Testis (tissue), 5 donors: ENCODE measurements at places on chromosomes 2 and 18. TPM values are rescaled to one million over a fixed set of nuclear protein-coding genes. Genes with fewer than 3 reads are reported as not detected.

Gene MALL
- 7.6 TPM for total RNA-seq

Gene ANKRD30B
- total RNA-seq, result 23.0 TPM

Gene FLACC1
- 10.5 TPM for total RNA-seq

Gene SLC14A1
- not detected for total RNA-seq

Gene SNRNP27
- total RNA-seq, result 78.3 TPM

Gene NEU2
- total RNA-seq, result not detected

Gene TMEM178A
- total RNA-seq, result 3.4 TPM

- H3K36me3 ChIP-seq, result no peaks in the 10 kb centered on the region
- H3K4me3 ChIP-seq, result no peak overlapping the region
- H3K4me1 ChIP-seq, result no peaks in the 10 kb centered on the region
- no peak overlapping the region for H3K27ac ChIP-seq
- DNase-seq, result no peak
- no peaks in the 10 kb centered on the region for H3K27me3 ChIP-seq
Observed at GRCh38 chr2:221109552-221109951, 462.6 kb downstream of the EPHA4 start.

DNA sequence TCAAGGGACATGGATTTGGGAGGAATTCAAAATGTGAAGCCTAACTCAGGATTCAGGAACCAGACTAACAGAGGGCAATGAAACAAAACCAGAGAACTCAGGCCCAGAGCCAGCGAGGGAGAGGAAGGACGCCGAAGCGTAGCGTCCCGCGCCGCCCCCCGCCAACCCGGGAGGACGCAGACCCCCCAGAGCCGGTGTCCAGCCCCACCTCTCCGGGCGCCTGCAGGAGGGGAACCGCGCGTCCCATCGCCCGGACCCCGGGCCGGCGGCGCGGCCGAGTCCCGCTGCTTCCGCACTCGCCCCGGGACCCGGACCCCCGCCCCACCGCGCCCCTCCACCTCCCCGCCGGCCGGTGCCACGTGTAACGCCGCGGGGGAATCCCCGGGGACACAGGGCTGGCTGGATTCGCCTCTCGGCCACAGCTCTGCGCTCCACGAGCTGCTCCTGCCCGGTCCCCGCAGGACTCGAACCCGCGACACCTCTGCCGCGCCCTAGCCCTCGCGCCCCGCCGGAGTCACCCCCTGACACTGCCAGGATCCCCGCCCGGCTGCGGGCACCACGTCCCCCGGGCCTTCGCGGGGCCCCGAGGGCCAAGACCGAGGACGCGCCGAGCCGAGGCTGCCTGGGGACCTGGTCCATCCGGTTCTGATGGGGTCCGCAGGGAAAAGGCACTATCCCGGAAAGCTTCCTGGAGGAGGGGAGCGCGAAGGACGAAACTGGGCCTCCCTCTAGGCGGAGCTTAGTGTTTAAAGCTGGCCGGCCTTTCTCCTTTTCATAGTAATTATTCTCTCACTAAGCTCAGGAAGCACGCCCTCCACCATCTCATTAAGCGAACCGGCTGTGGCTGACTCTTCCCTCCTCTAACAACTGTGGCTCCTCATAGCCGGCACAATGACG, 40.4 kb upstream of the FAM124B start:
- peak; percentile 21 for DNase-seq
- no peak overlapping the region for H3K27ac ChIP-seq
- no peaks in the 10 kb centered on the region for H3K27me3 ChIP-seq
- peak overlapping the region; percentile 42 for H3K4me3 ChIP-seq
- no peaks in the 10 kb centered on the region for H3K4me1 ChIP-seq

GRCh38 chr2:7270011-7270431, 352.8 kb downstream of the RNF144A start:
- no peak overlapping the region for H3K4me3 ChIP-seq
- no peak overlapping the region for H3K27ac ChIP-seq
- no peaks in the 10 kb centered on the region for H3K36me3 ChIP-seq
- no peaks in the 10 kb centered on the region for H3K4me1 ChIP-seq
- no peak for DNase-seq
- no peaks in the 10 kb centered on the region for H3K27me3 ChIP-seq

DNA sequence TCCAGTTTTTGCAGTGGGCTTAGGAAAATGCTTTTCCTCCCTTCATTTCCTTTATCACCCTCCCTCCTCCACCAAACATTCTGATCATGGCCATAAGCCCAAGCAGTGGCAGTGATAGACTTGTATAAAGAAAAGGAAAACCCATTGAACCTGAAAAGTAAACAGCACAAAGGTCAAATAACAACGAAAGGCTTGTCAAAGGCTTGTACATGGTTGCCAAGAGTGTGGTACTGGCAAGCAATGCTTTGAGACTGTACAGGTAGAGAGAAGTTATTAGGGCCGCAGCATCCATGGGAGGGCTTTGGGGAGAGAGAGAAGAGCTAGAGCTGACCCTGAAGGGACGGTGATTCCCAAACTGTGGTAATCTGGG, 2.1 kb upstream of the VWA3B start:
- H3K4me1 ChIP-seq, result no peaks in the 10 kb centered on the region
- DNase-seq, result no peak
- H3K36me3 ChIP-seq, result no peaks in the 10 kb centered on the region
- H3K27ac ChIP-seq, result no peak overlapping the region
- H3K27me3 ChIP-seq, result no peaks in the 10 kb centered on the region

DNA sequence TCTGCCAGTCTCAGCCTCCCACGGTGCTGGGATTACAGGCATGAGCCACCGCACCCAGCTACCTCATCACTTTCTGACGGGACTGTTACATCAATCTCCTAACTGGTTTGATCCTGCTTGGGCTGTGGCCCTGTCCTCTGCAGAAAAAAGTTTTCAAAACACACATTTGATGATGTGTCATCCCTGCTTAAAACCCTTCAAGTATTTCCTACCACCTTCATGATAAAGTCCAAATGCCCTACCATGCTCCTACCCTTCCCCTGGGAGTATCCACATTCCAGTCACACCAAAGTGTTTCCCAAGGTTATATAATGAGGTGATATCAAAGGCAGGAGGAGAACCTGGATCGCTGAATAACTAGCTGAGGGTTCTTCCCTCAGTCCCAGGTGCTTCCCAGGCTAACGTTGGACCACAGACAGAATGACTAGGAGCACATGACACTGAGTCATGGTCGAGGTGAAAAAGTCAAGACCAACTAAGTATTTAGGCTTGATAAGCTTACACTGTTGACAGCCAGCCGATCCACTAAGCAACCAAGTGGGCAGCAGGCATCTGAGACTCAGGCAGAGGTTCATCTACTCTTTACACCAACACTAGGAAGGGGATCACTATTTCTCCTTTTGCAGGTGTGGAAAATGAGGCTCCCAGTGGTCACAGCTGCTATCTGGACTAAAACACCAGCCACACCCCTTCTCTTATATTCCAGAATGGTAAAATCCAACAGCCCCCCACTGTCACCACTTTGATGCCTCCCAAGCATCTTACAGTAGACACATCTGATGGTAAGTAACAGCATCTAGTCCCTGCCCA, 31.8 kb downstream of the CYRIA start:
- no peak for DNase-seq
- H3K4me1 ChIP-seq, result no peaks in the 10 kb centered on the region
- H3K27me3 ChIP-seq, result no peaks in the 10 kb centered on the region
- no peak overlapping the region for H3K4me3 ChIP-seq

GRCh38 chr2:187962538-187962937, 329.1 kb upstream of the GULP1 start:
- H3K4me1 ChIP-seq, result no peaks in the 10 kb centered on the region
- no peaks in the 10 kb centered on the region for H3K36me3 ChIP-seq
- H3K4me3 ChIP-seq, result no peak overlapping the region
- no peaks in the 10 kb centered on the region for H3K27me3 ChIP-seq
- H3K27ac ChIP-seq, result no peak overlapping the region
- no peak for DNase-seq

GRCh38 chr18:48817021-48817461, 133.7 kb downstream of the SMAD7 start:
- peak; percentile 7 for DNase-seq
- H3K27ac ChIP-seq, result no peak overlapping the region
- H3K27me3 ChIP-seq, result no peaks in the 10 kb centered on the region
- no peaks in the 10 kb centered on the region for H3K4me1 ChIP-seq

GRCh38 chr2:222477962-222478608, 53.7 kb downstream of the SGPP2 start:
- H3K27ac ChIP-seq, result no peak overlapping the region
- H3K36me3 ChIP-seq, result no peaks in the 10 kb centered on the region
- H3K4me3 ChIP-seq, result no peak overlapping the region

DNA sequence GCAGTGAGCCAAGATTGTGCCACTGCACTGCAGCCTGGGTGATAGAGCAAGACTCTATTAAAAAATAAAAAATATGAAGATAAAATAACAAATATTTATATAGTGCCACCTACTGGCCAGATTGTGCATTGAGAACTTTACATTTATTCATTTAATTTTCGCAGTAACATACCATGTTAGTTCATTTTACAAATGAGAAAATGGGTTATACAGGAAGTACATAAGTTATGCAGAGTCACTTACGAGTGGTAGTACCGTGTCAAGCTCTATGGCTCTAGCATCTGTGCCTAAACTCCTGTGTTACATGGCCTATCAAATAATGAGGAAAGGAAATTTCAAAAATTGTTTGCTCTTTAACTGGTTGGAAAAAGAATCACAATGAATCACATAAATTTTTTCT, 27.9 kb downstream of the RIF1 start:
- no peak overlapping the region for H3K27ac ChIP-seq
- no peaks in the 10 kb centered on the region for H3K36me3 ChIP-seq
- no peak for DNase-seq

- no peak overlapping the region for H3K27ac ChIP-seq
- no peak overlapping the region for H3K4me3 ChIP-seq
- peaks cover 3% of the 10 kb centered on the region for H3K27me3 ChIP-seq
- H3K4me1 ChIP-seq, result peaks cover 7% of the 10 kb centered on the region
Observed at GRCh38 chr2:119028327-119029174, 86.6 kb downstream of the MARCO start.

- H3K27ac ChIP-seq, result no peak overlapping the region
- no peak for DNase-seq
- H3K4me3 ChIP-seq, result no peak overlapping the region
- no peaks in the 10 kb centered on the region for H3K36me3 ChIP-seq
- H3K4me1 ChIP-seq, result peaks cover 8% of the 10 kb centered on the region
- H3K27me3 ChIP-seq, result no peaks in the 10 kb centered on the region
Observed at GRCh38 chr2:152577579-152577978, 139.7 kb downstream of the PRPF40A start.

DNA sequence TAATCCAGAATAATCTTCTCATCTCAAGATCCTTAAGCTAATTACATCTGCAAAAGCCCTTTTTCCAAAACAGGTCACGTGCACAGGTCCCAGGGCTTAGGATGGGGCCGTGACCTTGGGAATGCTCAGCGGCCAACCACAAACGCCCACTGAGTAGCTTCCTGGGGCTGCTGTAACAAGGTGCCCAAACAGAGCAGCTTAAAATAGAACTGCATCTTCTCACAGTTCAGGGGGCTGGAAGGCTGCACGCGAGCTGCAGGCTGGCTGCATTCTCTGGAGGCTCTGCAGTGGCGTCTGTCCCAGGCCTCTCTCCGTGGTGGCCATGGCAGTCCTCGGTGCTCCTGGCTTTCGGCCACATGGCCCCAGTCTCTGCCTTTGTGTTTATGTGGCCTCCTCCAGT, 31.9 kb downstream of the ADI1 start:
- H3K27me3 ChIP-seq, result no peaks in the 10 kb centered on the region
- no peak for DNase-seq
- H3K36me3 ChIP-seq, result no peaks in the 10 kb centered on the region

DNA sequence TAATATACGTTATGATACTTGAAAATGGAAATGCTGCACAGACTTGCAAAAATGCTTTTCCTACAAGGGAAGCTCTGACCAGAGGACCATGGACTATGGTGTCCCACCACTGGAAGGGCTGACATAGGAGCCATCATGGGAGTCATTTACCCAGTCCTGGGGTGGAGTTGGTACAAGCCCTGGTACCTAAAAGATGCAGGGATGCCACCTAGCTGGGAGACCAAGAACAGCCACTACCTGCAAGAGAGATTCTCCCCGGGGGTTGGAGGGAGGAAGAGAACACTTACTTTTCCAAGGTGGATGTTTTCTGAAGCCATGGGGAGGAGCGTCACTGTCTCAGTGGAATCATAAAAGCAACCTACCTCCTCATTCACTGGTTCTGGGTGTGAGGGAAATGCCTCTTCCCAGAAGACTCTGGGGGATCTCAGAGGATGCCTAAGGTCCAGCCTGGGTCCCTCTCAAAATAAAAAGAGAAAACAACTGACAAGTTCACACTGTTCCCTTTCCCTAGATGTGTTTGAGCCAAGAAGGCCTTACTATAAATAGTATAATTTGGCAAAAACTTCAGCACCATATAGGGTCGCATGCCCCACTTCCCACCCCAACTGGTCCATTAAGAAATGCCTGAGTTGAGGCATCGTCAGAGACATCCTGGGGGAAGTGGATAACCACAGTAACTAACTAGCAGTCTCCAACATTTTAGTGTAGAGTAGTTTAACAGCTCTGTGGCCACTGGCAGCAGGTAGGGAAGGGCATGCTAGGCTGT, 39.9 kb downstream of the REEP1 start:
- no peak overlapping the region for H3K4me3 ChIP-seq
- DNase-seq, result no peak
- no peaks in the 10 kb centered on the region for H3K36me3 ChIP-seq
